Small intestine (tissue), 16 donors: ENCODE measurements at places on chromosomes 6 and 20. TPM values are rescaled to one million over a fixed set of nuclear protein-coding genes. Genes with fewer than 3 reads are reported as not detected.

DNA sequence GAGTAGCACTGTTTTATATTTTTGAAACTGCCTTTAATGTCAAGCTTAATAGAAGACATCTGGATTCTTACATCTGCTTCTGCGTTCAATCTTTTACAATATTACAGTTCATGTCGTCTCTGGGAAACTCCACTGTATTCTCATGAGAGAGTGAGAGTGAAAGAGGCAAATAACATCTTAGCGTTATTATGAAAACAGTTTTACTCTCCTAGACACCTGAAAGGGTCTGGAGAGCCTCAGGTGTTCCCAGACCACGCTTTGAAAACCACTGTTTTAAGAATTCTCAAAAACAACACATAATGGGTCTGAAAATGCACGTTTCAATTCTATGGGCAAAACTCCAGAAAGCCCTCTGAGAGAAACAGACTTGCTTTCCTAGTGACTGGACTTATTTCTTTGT lies 63.3 kb downstream of the ARHGAP18 start:
- H3K27me3 ChIP-seq = no peaks in the 10 kb centered on the region
- H3K4me3 ChIP-seq = no peak overlapping the region
- no peak for DNase-seq
- H3K27ac ChIP-seq = peak overlapping the region; percentile 43

GRCh38 chr6:884570-884969 lies 191.6 kb upstream of the EXOC2 start:
- H3K27me3 ChIP-seq = peaks cover 17% of the 10 kb centered on the region
- peaks cover 23% of the 10 kb centered on the region for H3K4me1 ChIP-seq
- no peaks in the 10 kb centered on the region for H3K36me3 ChIP-seq
- no peak overlapping the region for H3K4me3 ChIP-seq
- DNase-seq = peak; percentile 77
- peak overlapping the region; percentile 79 for H3K27ac ChIP-seq

GRCh38 chr20:37711994-37712964 lies 18.4 kb downstream of the CTNNBL1 start:
- no peaks in the 10 kb centered on the region for H3K27me3 ChIP-seq
- DNase-seq = peak; percentile 39
- no peaks in the 10 kb centered on the region for H3K36me3 ChIP-seq
- H3K27ac ChIP-seq = peak overlapping the region; percentile 52
- no peak overlapping the region for H3K4me3 ChIP-seq
- peaks cover 10% of the 10 kb centered on the region for H3K4me1 ChIP-seq

- no peak overlapping the region for H3K27ac ChIP-seq
- H3K4me1 ChIP-seq = peaks cover 4% of the 10 kb centered on the region
- H3K36me3 ChIP-seq = no peaks in the 10 kb centered on the region
- no peak overlapping the region for H3K4me3 ChIP-seq
- no peak for DNase-seq
Observed at GRCh38 chr6:129492260-129492659, 217.7 kb downstream of the ARHGAP18 start.

DNA sequence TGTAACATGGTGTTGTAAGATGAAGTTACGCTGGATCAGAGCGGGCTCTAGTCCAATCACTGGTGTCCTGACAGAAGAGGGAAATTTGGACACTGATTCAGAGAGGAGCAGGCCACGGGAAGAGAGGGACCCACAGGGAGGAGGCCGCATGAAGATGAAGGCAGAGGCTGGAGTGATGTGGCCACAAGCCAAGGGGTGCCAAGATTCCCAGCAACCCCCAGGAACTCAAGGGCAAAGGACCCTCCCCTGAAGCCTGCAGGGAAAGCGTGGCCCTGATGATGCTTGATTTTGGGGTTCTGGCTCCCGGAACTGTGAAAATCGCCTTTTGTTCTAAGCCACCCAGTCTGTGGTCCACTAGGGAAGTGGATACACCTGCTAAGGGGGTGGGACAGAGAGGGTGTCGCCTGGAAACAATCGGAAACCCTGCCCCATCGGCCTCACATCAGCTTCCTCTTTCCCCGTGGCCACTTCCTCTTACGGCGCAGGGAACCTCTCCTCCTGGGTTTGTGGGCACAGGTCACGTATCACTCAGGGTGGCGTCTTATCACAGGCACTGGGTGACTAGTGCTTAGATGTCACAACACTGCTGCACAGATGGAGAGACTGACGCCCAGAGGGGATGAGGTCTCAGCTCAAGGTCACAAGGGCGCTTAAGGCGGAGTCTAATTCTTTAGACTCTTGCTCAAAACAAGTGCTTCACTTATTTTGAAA lies 58.0 kb downstream of the SULF2 start:
- peak; percentile 22 for DNase-seq
- H3K4me3 ChIP-seq = no peak overlapping the region
- H3K4me1 ChIP-seq = no peaks in the 10 kb centered on the region
- H3K27me3 ChIP-seq = no peaks in the 10 kb centered on the region

- H3K27me3 ChIP-seq = no peaks in the 10 kb centered on the region
- no peak overlapping the region for H3K27ac ChIP-seq
- peaks cover 31% of the 10 kb centered on the region for H3K4me1 ChIP-seq
- no peak for DNase-seq
- no peaks in the 10 kb centered on the region for H3K36me3 ChIP-seq
- no peak overlapping the region for H3K4me3 ChIP-seq
Observed at GRCh38 chr20:1868856-1869255, 26.4 kb upstream of the SIRPA start.

DNA sequence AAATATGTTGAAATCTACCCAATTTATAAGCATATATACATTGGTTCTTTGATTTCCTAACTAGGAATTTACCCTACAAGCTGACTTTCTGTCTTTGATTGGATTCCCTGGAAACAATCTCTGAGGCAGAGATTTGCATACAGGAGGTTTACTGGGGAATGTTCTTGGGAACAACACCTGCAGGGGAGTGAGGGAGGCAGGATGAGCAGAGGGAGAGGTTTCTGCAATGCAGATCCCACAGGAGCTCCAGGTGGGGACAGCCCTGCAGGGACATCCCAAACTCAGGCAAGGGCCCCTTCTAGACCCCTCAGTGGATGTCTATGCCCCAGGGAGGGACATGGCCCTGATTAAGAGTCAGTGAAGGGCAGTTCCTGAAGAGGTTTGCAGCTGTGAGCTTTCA lies 95.2 kb upstream of the CCDC167 start:
- H3K27ac ChIP-seq = no peak overlapping the region
- H3K4me1 ChIP-seq = no peaks in the 10 kb centered on the region
- no peak for DNase-seq
- no peaks in the 10 kb centered on the region for H3K27me3 ChIP-seq
- no peak overlapping the region for H3K4me3 ChIP-seq

GRCh38 chr6:170027647-170028043 lies 263.2 kb downstream of the DLL1 start:
- no peak overlapping the region for H3K27ac ChIP-seq
- H3K4me3 ChIP-seq = no peak overlapping the region
- no peaks in the 10 kb centered on the region for H3K27me3 ChIP-seq
- H3K36me3 ChIP-seq = no peaks in the 10 kb centered on the region

- no peaks in the 10 kb centered on the region for H3K36me3 ChIP-seq
- H3K4me3 ChIP-seq = no peak overlapping the region
- H3K27ac ChIP-seq = no peak overlapping the region
- no peak for DNase-seq
- H3K27me3 ChIP-seq = no peaks in the 10 kb centered on the region
Observed at GRCh38 chr6:13836170-13836569, 21.8 kb upstream of the MCUR1 start.

DNA sequence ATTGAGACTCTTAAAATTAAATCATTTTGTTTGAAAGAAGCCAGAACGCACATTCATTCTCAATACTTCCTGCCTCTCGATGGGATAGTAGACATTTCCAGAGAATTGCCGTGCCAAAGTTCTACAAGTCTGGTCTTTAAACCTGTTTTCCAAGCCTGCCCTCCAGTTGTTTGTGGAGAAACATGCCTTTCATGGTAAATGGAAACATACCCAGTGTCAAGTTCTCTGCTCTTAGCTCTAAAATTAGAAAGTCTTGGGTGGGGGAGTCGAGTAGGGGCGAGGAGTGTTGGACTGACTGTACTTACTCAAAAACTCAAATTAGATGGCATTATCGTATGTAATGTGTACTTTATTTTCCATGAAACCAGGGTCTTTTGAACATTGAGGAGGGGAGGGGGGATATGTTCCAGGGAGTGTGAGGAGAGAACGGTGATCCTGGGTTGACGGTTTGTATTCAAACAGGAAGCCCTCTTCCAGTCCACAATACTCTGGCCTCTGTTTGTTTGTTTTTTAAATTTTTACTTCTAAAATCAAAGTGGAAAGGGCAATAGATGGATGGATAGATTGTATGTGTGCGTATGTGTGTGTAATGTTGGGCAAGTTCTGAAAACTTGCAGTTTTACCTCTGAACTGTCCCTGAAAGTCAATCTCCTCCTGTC lies 106.8 kb upstream of the ARMC2 start:
- H3K36me3 ChIP-seq = no peaks in the 10 kb centered on the region
- no peak overlapping the region for H3K27ac ChIP-seq
- no peak overlapping the region for H3K4me3 ChIP-seq
- peaks cover 15% of the 10 kb centered on the region for H3K4me1 ChIP-seq
- no peak for DNase-seq

GRCh38 chr6:56292505-56293181 lies 45.3 kb upstream of the COL21A1 start:
- no peak overlapping the region for H3K27ac ChIP-seq
- H3K36me3 ChIP-seq = no peaks in the 10 kb centered on the region
- no peak overlapping the region for H3K4me3 ChIP-seq

DNA sequence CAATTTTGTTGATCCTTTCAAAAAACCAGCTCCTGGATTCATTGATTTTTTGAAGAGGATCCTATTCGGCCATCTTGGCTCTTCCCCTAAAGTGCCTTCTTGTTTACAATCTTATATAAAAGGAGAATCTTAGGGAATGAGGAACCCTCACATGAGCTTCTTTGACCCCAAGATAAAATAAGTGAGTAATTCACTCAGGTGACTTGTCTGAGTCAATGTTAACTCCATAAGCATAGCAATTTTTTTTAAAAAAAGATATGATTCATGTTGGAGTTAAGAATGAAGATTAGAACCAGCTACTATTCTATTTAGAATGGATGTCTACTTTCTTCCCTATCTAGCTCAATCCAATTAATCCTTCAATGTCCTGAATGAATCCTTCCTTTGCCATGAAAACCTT lies 21.0 kb downstream of the WASF1 start:
- H3K4me1 ChIP-seq = no peaks in the 10 kb centered on the region
- H3K27me3 ChIP-seq = no peaks in the 10 kb centered on the region
- no peak overlapping the region for H3K4me3 ChIP-seq
- H3K27ac ChIP-seq = no peak overlapping the region
- DNase-seq = no peak

DNA sequence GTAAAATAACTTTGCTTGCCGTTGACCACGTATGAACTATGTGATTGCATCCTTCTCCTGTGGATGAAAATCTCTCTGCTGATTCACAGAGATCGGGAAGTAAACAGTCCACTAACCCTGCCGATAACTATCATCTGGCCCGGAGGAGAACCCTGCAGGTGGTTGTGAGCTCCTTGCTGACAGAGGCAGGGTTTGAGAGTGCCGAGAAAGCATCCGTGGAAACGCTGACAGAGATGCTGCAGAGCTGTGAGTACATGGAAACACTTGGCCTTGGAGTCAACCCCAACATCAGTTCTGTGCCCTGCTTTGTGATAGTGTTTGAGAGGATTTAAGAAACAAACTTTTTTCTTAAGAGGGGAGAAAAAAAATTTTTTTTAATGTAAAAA lies 937 bp downstream of the TAF8 start:
- H3K4me3 ChIP-seq = peak overlapping the region; percentile 59
- H3K27me3 ChIP-seq = no peaks in the 10 kb centered on the region
- no peaks in the 10 kb centered on the region for H3K36me3 ChIP-seq
- H3K4me1 ChIP-seq = peaks cover 46% of the 10 kb centered on the region

DNA sequence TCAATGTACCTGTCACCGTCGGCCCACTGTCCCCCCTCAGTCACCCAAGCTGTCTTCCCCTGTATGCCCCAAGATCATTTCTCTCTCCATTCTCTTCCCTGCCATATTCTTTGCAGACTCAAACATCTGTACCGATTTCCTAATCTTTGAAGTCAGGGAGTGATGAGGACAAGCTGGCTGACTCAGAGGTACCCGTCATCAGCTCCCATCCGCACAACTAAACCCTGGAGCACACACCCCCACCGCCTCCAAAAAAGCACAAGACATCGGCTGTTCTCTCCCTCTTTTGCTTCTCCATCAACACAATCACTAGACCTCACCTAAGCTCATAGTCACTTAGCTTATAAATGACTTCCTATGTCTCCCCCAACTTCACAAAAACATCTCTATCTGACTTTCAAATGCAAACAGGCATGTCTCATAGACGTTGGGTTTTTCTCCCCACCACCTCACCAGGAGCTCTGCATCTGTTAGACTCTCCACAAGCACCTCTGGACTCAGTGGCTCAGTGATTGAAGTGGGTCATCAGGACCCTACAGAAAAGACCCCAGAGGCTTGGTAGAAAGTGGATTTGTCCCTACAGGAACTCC lies 11.5 kb upstream of the NFATC2 start:
- no peak for DNase-seq
- H3K4me3 ChIP-seq = no peak overlapping the region
- no peaks in the 10 kb centered on the region for H3K36me3 ChIP-seq
- H3K27me3 ChIP-seq = no peaks in the 10 kb centered on the region
- no peak overlapping the region for H3K27ac ChIP-seq

- H3K4me1 ChIP-seq = no peaks in the 10 kb centered on the region
- H3K27me3 ChIP-seq = no peaks in the 10 kb centered on the region
- DNase-seq = no peak
- H3K4me3 ChIP-seq = no peak overlapping the region
- H3K27ac ChIP-seq = no peak overlapping the region
Observed at GRCh38 chr6:155481215-155481614, 25.6 kb upstream of the NOX3 start.

DNA sequence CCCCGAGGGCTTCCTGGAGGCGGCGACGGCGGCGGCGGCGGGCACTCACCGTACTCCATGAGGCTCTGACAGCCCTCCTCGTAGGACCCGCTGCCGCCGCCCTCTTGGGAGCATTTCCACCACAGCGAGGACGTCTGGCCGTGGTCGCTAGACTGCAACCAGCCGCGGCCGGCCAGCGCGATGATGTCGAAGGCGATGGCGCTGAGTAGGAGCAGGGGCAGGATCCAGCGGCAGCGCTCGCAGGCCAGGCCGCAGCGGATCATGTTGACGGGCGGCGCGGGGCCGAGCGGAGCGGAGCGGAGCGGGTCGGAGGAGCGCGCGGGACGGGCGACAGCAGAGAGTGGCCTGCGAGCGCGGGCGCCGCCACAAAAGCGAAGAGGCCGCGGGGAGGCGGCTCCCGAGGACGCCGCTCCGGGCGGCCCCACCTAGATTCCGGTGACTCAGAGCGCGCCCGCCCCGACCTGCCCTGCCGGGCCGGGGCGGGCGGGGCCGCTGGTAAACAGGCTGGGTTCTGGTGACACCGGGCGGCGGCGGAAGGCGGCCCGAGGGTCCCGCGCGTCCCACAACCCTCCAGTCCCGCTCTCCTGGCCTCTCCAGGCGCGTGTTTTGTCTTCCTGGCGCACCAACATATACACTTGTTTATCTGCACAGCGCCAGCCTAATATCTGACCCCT lies at the start of gene PERP:
Gene PERP (minus strand): TSS at position 342 of the 674 bp plus-strand sequence. CDS start 79 bp downstream, at position 263.
- peak within 1 kb of the TSS; percentile 91 for H3K27ac ChIP-seq
- H3K4me3 ChIP-seq = peak within 1 kb of the TSS; percentile 54
- DNase-seq = peak; percentile 90
- no peaks in the 10 kb centered on the region for H3K36me3 ChIP-seq
- H3K27me3 ChIP-seq = peaks cover 4% of the 10 kb centered on the region

Gene VGLL2
- polyA plus RNA-seq = not detected

Gene ALDH8A1
- 0.15 TPM for polyA plus RNA-seq
